ENCODE measurements at places on chromosomes 13 and 19. TPM values are rescaled to one million over a fixed set of nuclear protein-coding genes. Genes with fewer than 3 reads are reported as not detected.

DNA sequence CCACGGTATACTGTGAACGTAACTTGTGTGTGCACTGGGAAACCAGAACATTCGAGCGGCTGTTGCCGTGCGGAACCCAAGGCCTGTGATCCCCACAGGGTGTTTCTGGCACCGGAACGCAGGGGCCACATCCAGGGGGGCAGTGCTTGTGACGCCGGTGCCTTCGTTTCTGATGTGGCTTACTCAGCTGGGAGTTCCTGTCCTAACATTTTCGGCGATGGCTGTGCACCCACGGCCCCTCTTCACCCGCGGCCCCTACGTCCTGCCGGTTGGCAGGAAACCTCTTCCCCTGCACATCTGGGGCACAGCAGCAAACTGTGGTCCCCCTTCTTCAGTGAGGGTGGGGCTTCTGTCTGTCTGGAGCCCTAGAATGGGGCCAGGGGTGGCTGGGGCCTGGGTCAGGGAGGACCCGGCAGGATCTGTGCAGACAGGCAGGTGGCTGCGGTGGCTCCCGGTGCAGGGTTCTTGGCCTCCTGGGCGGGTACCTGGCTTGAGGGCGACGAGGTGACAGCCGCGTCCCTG lies 26.2 kb downstream of the CSNK1G2 start:
- DNase-seq = no peak

DNA sequence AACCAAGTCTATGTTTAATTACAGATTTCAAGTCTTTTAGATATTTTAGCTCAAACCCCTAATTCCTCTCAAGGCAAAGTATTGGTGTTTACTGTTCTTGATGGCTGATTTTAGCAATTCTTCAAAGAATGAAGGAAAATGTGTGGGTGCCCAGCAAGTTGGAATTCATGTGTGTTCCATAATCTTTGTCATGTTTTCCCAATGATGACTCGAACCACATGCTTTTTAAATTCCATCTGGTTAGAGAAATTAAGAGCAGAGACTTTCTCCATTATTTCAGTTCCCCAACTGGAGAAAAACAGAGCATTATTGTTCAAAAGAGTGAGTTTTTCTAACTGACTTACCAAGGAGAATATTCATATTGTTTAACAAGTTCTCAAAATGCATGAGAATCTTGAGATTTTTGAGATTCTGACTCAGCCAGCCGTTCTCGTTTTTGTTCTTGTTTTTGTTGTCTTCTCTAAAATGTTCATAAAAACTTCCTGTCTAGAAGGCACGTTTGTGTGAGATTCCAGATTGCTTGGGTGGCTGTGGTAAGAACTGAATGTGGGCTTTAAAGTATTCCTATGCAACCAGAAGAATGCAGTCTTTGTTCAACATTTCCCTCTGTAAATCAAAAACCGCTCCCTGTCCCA lies 404.7 kb downstream of the IRS2 start:
- DNase-seq = no peak

The SMIM24 gene
- total RNA-seq = 0.42 TPM

DNA sequence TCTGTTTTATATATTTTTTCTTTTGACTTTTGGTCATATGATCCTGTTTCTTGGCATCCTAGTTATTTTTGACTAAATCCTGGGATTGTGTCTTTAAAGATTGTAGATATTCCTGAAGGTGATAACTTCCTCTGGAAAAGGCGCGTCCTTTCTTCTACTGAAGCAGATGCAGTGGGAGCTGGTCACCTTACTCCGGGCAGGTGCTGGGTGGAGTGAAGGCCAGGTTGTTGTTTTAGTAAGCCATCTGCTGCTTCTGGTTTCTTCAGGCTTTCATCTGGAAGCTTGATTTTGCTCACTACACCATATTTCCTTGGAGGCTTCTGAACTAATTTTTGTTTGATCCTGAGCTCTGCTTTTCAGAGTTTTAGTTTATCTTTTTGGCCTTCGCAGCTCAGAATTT lies 21.5 kb downstream of the URI1 start:
- DNase-seq = no peak

DNA sequence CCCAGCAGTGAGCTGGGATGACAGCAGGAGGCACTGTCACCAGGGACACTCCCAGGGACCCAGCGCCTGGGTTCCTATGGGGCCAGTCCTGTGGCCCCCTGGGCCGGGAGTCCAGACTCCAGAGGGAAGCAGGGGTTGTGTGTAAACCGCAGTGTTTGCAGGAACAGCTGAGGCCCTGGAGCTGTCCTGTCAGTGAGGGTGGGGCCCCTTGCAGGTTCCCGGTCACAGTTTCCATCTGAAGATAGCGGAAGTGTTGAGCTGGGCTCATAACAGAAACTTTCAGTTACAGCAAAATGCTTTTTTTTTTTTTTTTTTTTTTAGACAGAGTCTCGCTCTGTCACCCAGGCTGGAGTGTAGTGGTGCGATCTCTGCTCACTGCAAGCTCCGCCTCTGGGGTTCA lies 17.7 kb upstream of the CSNK1G2 start:
- DNase-seq = no peak
